ENCODE measurements at places on chromosomes 4 and X.

GRCh38 chr4:7354927-7355326, 79.8 kb downstream of the PSAPL1 start:
- no peak for DNase-seq

- DNase-seq: no peak
These were observed 2348.4 kb downstream of the PCDH7 start for GRCh38 chr4:33068539-33068938.

DNA sequence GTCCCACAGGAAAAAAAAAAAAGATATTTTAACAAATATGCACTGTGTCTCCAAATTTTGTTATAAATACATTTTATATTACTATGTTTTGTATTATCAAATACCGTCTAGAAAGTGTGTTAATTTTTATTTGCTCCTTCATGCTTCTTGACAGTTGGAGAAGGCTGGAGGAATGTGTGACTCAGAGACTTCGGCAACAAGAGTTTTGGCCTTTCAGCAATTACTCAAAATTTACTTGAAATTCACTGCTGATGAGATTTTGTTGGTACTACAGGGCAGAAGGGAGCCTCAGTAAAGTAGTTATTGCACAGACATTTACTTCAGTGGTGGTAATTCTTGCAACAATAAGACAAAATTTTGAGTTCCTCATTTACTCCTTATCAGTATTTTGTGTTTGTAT, 2164.0 kb downstream of the PCDH7 start:
- no peak for DNase-seq

GRCh38 chrX:33892670-33893069, 239.4 kb downstream of the FAM47A start:
- DNase-seq: no peak

GRCh38 chr4:93710101-93710846, 118.3 kb upstream of the ATOH1 start:
- DNase-seq: no peak

DNA sequence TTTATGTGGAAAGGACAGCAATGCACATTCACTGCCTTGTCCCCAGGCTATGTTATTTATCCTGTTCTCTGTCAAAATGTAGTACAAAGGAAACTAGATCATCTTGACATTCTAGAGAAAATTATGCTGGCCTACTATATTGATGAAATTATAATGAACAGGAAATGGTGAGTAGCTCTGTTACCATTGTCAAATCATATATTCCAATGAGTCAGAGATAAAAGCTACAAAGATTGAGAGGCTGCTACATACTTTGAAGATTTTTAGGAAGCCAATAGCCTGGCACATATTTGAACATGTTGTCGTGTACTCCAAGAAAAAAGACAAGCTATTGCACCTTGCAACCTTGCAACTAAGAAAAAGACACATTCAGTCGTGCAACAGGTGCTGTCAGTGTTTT, 52.7 kb upstream of the TET2 start:
- DNase-seq: no peak

DNA sequence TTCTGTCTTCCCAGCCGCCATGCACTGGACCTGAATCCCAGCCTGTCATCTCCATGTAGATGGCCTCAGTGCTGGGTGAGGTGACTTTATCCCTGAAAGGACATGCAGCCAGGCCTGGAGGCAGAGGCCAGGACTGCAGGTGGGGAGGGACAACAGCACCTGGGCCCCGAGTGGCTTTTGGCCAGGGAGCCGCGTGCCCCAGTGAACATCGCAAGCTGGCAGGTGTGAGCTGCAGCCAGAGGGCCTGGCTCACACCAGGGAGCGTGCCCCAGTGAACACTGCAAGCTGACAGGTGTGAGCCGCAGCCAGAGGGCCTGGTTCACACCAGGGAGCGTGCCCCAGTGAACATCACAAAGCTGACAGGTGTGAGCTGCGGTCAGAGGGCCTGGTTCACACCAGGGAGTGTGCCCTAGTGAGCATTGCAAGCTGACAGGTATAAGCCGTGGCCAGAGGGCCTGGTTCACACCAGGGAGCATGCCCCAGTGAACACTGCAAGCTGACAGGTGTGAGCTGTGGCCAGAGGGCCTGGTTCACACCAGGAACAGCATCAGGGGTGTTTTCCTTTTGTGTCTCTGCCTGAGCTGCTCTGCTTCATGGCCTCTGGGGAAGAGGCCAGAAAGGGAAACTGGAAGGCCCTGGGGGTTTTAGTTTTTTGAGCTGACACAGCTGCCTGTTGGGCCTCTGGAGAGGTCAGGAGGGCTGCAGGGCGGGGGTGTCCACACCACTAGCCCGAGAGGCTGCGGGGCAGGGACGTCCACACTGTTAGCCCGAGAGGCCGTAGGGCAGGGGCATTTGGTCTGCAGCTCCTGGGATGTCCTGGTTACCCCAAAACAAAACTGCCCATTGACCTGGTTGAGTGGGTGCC, 22.7 kb upstream of the PSAPL1 start:
- no peak for DNase-seq

- DNase-seq: no peak
These were observed 17.6 kb upstream of the HS3ST1 start for GRCh38 chr4:11446155-11446811.

GRCh38 chr4:96473246-96473645, 633.4 kb downstream of the PDHA2 start:
- no peak for DNase-seq

DNA sequence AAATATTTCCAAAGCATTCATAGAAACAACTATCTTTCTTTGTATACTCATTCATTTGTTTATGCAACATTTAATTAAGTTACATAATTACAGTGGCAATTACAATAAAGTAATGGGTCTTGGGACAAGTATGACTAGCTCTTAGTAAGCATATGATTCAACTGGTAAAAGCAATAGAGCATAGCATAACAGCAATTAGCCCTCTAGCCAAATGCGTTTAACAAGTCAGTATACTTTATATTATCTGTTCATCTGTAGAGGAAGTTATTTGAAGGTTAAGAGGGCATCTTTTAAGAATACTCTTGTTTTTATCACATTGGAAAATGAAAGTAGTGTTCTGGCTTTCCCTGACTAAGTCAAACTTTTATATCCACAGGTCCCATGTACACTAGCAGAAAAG, 198.1 kb upstream of the UGT8 start:
- no peak for DNase-seq

GRCh38 chr4:146548443-146548842, 26.7 kb upstream of the SLC10A7 start:
- no peak for DNase-seq

- DNase-seq: no peak
These were observed 93.4 kb upstream of the RXFP1 start for GRCh38 chr4:158428242-158428641.

GRCh38 chr4:72448231-72448630, 120.8 kb downstream of the ADAMTS3 start:
- no peak for DNase-seq

DNA sequence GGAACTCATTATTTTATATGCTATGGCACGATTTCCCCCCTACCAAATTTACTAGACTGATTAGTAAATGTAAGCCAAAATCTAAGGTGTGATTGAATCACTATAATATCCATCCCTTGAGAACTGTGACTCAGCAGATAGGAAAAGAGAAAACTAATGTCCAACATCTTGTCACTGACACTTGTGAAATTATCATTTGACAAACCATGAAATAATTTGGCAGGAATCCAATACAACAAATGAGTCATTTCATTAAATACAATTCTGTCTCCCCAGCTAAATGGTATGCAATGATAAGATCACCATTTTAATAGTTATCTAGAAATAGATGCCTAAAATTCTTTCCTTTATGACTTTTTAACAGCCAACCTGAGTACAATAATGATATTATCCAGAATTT, 462.3 kb downstream of the DMD start:
- DNase-seq: no peak

- DNase-seq: no peak
These were observed 12.8 kb upstream of the DUSP9 start for GRCh38 chrX:153634236-153634635.

DNA sequence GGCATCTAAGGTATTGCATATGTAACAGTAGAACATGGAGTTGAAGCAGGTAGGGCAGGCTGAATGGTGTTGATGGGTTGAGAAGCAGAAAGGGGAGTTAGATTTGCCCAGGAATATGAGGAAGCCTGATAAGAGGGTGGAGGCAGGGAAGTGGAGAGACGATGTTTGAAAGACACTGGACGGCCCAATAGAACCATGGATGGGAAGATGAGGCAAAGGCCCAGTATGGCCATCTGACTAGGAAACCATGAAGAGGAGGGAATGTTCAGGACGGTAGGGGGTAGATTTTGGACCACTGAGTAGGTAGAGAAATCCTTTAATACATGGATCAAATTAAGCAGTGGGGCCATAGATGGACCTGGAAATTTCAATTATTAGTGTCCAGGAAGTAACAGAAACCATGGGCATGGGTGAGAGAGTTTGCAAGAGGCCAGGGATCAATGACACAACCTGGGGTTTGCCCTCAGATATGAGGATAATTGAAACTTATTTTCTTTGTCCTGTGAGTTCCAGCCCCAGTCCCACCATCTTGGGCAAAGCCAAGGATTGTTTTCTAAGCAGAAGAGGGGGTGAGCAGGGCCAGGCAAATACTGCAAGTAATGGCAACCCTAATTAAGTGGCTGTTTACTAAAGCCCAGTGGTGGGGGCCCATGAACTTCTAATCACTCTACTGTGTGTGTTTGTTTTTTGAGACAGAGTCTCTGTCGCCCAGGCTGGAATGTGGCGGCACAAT, 2.5 kb upstream of the USP11 start:
- DNase-seq: no peak

GRCh38 chr4:118086344-118086743, 52.1 kb downstream of the NDST3 start:
- peak; percentile 2 for DNase-seq

DNA sequence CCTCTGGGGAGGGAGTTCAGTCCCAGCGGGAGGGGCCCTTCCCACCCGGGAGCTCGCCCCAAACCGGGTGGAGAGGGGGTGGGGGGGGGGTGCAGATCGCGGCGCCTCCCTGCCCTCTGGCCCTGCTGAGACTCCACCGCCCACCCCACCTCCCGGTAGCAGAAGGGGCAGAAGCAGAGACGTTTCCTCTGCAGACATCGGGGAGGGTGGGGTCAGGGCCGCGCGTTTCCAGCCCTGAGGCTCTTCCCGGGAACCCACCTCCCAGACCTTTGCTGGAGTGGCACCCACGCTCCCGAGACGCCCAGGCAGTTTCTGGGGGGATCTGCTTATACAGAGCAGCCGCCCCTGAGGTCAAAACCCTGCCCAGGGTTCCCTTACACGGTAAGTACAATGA, 30.2 kb downstream of the CPLX1 start:
- no peak for DNase-seq

GRCh38 chr4:88702782-88703181, 5.2 kb upstream of the NAP1L5 start:
- DNase-seq: no peak

DNA sequence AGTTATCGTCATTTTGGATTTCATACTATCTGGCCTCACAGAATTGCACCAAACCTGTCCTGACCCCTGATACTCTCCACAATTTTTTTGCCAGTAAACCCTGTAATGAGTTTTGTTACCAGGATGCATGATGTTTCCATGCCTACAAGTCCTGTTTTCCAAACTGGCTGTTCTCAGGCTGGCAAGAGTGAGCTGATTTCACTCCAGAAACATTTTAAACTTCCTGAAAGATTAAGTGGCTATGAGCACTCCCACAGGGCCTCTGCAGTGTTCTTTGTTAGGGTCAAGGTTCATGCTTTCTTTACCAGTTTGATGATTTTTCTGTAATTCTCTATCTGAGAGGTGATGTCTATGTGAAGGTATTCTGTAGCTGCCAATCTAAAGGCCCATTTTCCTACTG, 31.7 kb upstream of the PDLIM3 start:
- DNase-seq: no peak

- no peak for DNase-seq
These were observed 80.4 kb upstream of the GPC4 start for GRCh38 chrX:133495464-133496391.

Measured in activated naive CD8-positive, alpha-beta T cell treated with anti-CD3 and anti-CD28 coated beads, Interleukin-2, amount 50 U/mL, for 24 hours (primary cell).